ENCODE measurements at places on chromosomes 13 and 19.

- DNase-seq = no peak
Observed at GRCh38 chr19:55451965-55452748, 9.1 kb upstream of the SHISA7 start.

- no peak for DNase-seq
Observed at GRCh38 chr19:1783874-1784273, 28.2 kb downstream of the ATP8B3 start.

- peak; percentile 20 for DNase-seq
Observed at GRCh38 chr13:21638319-21639282, 32.3 kb upstream of the FGF9 start.

DNA sequence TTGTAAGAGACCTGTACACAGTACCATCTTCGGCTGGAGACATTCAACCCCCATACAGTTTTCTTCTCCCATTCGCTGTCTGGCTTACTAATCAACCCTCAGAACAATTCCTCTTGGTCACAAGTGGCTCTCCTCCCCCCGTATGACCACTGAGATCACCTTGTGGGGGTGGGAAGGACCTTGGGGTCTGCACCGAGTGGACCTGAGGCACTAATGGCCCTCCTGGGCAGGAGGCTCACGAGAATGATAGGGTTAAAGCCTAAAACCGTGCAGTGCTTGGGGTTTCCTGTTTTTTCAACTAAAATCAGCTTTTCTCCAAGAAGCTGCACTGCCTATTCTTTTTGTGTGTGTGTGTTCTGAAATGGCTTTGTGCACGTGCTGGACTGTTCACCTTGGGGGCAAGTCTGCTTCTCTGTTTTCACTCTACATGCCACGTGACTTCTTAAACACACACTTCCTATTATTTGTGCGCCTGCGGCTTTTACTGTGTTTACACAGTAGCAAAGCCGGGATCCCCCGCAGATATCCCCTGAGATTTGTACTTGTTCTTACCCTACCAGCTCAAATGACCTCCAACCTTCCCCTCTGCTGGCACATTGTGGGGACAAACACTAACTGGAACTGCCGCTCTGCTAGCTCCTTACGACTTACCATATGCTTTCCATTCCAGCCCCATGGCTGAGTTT lies 12.3 kb downstream of the RBM26 start:
- DNase-seq = no peak

GRCh38 chr19:574658-575526 lies 2.5 kb downstream of the BSG start:
- DNase-seq = no peak

DNA sequence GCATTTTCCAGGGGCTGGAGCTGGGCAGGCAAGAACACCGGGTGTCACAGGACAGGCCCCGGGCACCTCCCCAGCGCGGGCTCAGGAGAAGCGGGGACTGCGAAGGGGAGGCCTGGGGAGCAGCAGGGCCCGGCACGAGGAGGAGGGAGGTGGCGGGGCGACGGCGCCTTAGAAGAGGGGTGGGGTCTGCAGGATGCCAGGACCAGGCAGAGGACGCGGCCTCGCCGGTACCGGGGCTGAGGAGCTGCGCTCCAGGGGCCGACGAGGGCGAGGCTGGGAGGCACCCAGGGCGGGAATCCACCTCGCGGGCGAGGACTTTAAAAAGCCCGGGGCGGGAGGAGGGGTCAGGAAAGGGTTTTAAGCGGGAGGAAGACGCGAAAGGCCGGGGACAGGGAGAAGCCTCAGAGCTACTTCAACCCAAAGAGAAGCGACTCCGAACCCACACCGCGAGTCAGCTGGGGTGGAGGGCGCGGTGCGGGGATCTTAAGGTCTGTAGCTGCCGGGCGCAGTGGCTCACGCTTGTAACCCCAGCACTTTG lies 665 bp downstream of the ZNF347 start:
- peak; percentile 1 for DNase-seq

- no peak for DNase-seq
Observed at GRCh38 chr13:77508959-77509620, 26.4 kb upstream of the SCEL start.

GRCh38 chr19:51129716-51130115 lies 5.0 kb downstream of the SIGLEC9 start:
- no peak for DNase-seq

DNA sequence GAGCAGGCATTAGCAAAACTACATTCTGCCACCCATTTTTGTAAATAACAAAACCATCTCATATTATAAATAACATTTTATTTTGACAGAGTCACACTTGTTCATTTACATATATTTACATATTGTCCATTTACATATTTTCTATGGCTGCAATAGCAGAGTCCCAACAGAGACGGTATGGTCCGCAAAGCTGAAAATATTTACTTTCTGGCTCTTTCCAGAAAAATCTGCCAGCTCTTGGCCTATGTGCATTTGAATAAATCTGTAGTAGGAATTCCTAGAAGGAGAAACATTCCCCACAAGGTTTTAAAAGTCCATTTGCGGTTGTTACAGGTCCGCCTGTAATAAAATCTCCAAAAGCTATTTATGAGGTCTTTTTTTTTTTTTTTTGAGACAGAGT lies 5.7 kb upstream of the TSPAN16 start:
- no peak for DNase-seq

DNA sequence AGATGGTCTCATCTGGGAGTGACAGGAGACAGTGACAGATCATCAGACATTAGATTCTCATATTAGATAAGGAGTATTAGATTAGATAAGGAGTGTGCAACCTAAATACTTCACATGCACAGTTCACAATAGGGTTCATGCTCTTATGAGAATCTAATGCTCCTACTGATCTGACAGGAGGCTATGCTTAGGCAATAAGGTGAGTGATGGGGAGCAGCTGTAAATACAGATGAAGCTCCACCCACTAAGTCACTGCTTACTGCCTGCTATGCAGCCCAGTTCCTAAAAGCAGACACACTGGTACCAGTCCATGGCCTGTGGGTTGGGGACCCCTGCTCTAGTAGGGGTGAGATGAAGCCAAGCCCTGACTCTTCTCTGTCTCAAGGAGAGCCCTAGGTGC lies 10.0 kb upstream of the IGFL3 start:
- no peak for DNase-seq

DNA sequence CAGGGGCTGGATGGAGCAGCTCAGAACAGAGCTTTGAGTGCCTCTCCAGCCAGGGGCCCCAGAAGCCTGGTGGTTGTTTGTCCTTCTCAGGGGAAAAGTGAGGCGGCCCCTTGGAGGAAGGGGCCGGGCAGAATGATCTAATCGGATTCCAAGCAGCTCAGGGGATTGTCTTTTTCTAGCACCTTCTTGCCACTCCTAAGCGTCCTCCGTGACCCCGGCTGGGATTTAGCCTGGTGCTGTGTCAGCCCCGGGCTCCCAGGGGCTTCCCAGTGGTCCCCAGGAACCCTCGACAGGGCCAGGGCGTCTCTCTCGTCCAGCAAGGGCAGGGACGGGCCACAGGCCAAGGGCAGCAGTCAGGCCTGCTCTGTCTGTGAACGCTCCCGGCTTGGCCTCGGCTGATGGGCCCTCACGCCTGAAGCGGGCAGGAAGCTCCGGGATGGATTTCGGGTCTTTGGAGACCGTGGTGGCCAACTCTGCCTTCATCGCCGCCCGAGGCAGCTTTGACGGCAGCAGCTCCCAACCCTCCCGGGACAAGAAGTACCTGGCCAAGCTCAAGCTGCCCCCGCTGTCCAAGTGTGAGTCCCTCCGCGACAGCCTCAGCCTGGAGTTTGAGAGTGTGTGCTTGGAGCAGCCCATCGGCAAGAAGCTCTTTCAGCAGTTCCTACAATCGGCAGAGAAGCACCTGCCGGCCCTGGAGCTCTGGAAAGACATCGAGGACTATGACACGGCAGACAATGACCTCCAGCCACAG lies at the start of gene GRK1:
GRK1 (plus strand) TSS at position 269 of the 751 bp plus-strand sequence; CDS start at position 437, 168 bp downstream.
- no peak for DNase-seq

DNA sequence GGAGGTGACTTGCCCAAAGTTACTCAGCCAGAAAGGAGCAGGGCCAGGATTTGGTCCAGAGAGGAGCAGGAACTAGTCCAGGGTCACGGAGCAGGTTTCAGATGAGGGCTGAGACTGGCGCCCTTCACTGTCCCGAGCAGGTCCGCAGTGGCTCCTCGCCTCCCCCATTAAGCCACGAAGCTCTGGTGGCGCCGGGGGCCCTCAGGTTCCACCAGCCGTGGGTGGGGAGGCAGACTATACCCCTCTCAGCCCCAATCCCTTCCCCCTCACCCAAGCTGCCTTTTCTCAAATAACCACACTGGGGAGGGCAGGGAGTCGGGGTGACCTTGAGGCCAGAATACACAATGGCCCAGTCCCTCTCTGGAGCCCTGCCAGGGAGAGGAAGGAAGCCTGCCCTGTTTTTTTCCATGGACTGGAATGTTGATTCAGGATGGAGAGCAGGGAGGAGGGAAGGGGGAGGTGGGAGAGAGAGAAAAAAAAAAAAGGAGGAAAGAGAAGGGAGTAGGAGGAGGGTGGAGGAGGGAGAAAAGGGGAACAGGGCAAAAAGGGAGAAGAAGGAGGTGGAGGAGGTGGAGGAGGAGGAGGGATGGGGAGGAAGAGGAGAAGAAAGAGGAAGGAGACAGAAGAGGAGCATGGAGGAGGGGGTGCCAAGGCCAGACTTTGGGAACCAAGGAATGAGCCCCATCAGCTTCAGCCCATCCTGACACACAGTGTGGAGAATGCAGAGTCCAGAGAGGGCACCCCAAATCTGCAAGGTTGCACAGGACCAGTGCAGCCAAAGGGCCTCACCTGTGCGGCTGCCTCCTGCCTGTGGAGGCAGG lies 19.7 kb downstream of the CEACAM16 start:
- DNase-seq = no peak

GRCh38 chr13:93814658-93815057 lies 588.1 kb downstream of the GPC6 start:
- DNase-seq = no peak

- no peak for DNase-seq
Observed at GRCh38 chr13:48160606-48161278, 65.8 kb upstream of the MED4 start.
